ENCODE measurements at places on chromosomes 1 and 21.

- no peak for DNase-seq
Measured at GRCh38 chr1:156953571-156953970, 33.1 kb downstream of the LRRC71 start.

GRCh38 chr1:112557385-112557784 is 48.6 kb downstream of the WNT2B start:
- no peak for DNase-seq

- DNase-seq: no peak
Measured at GRCh38 chr1:36842448-36842847, 191.9 kb downstream of the GRIK3 start.

DNA sequence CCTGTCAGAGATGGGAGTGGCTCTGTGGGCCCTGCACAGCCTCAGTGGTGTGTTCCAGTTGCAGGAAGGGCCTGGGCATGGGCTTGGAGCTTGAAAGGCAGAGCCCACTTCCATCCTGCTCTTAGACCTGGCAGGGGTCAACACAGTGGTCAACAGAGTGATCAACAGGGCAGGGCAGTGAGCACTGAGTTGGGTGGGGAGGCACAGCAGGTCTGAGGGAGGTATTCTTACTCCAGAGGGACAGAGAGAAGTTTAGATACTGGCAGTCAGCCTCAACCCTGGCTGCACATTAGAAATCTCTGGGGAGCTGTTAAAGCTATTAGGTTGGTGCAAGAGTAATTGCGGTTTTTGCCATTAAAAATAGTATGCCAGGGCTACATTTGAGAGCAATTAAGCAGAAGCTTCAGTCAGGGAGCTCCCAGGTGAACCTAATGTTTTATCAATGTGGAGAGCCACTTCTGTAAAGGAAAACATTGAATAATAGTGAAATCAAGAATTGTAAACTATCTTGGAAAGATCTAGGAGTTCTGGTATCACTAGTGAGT is 37.7 kb downstream of the SH3BGR start:
- DNase-seq: peak; percentile 54

GRCh38 chr1:1752636-1753606 is 25.3 kb downstream of the NADK start:
- no peak for DNase-seq

GRCh38 chr1:66623812-66624211 is 89.9 kb downstream of the SGIP1 start:
- DNase-seq: no peak

GRCh38 chr1:15671430-15671829 is 12.7 kb upstream of the PLEKHM2 start:
- DNase-seq: no peak

DNA sequence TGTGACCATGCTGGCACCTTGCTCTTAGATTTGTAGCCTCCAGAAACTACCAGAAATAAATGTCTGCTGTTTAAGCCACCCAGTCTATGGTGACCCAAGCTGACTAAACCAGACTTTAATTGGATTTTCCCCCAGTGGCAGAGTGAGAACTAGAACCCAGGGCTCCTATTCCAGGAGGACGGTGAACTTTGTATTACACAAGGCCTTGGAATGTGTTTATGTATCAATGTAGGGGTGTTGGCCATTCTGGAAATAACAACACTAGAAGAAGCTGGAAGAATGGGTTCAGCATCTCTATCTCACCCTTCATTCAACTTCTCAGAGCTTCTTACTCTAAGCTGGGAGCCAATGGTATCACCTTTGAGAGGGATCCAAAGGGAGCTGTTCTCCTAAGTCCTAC is 37.0 kb downstream of the ARHGEF11 start:
- DNase-seq: no peak

DNA sequence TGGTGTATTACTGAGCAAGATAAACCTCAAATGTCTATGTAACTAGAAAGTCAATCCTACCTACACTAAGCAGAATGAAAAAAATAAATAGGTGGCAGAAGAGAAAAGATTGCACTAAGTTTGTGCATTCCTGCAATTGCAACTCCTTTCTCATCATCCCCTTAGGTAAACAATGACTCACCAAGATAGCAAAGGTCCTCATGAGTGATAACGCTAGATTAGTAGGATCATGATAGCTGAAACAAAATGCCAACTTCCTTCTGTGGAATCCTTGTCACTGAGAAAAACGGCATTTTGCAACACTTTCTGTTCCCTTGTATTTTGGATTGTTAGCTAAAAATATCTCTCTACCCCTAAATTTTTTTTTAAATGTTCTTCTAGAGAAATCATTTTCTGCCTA is 20.0 kb upstream of the FCER1A start:
- no peak for DNase-seq

GRCh38 chr1:6509919-6510291 is 18.4 kb upstream of the PLEKHG5 start:
- no peak for DNase-seq

GRCh38 chr21:45478115-45478801 is 64.0 kb downstream of the SLC19A1 start:
- DNase-seq: peak; percentile 27

DNA sequence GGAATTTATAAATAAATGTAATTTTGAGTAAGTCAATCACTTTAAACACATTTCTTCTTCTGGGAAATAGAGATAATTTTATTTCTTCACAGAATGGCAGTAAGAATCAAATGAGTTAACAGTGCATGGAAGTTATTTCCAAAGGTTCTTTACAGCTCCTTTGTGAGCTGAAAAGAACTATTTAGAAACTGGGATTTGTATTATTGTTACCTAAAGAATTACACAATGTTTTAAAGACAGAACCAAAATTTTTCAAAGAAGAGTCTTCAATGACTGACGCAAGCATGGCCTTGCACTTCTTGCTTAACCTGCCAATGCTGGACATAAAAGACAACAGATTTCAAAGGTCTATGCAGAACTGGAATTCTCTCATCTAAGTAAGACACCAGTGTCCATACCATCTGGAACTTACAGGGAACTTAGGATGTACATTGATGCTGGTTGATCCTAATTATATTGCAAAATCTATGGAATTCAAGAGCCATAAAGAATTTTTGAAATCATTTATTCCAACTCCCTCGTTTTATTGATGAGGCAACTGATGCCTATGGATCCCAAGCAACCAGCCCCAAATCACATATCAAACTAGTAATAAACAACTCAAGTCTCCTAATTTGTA is 2.7 kb downstream of the COLGALT2 start:
- DNase-seq: no peak

- no peak for DNase-seq
Measured at GRCh38 chr1:109796484-109797302, 33.0 kb upstream of the EPS8L3 start.

GRCh38 chr21:35619184-35619583 is 441.1 kb downstream of the SETD4 start:
- DNase-seq: no peak

- peak; percentile 13 for DNase-seq
Measured at GRCh38 chr1:86419277-86419903, 4.6 kb upstream of the CLCA2 start.

DNA sequence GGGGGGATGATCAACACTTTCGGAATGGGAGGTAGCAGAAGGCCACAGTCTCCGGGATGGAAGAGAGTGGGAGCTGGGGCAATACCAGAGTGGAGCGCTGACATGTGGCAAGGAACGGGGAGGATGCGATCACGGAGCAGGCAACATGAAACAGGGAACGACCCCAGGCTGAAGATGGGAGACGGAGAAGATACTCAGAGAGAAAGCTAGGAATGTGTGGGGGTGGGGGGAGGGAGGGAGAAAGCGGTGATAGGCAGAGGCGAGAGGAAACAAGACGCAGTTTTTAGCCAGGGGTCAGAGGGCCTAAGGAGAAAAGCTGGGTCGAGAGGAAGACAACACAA is 577 bp downstream of the RAB3GAP2 start:
- no peak for DNase-seq

GRCh38 chr1:235022981-235023710 is 105.5 kb downstream of the TOMM20 start:
- DNase-seq: no peak

DNA sequence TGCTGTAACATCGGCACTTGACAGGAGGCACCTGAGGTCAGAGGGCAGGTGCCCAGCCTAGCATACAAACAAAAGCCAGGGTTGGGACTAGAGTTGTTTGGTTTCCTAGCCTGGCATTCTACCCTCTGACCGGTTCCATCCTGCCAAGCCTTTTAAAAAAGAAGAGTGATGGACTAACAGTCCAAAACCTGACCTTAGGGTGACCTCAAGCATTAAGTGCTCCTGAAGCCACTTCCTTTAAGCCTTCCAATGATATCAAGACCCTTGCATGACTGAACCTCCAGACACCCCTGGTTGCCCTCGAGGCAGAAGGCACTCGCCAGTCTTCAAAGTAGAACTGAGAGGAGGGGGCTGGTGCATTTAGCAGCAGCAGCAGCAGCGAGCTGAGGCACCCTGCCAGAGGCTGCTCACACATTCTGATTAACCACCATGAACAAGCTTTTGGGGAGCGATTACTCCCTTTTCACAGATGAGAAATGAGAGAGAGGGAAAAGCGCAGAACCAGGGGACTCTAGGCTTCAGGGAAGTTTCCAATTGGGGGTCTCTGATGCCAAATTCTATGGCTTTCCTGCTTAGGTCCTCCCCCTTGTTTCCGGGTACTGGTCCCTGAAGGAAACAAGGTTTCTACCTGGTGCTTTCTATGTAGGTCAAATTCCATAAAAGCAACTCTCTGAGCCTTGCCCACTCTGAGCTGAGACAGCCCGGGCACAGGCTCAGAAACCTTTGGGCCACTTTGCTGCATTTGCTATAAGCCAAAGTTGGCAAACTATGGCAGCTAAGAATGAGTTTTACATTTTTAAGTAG is 9.2 kb downstream of the SLC2A1 start:
- no peak for DNase-seq

DNA sequence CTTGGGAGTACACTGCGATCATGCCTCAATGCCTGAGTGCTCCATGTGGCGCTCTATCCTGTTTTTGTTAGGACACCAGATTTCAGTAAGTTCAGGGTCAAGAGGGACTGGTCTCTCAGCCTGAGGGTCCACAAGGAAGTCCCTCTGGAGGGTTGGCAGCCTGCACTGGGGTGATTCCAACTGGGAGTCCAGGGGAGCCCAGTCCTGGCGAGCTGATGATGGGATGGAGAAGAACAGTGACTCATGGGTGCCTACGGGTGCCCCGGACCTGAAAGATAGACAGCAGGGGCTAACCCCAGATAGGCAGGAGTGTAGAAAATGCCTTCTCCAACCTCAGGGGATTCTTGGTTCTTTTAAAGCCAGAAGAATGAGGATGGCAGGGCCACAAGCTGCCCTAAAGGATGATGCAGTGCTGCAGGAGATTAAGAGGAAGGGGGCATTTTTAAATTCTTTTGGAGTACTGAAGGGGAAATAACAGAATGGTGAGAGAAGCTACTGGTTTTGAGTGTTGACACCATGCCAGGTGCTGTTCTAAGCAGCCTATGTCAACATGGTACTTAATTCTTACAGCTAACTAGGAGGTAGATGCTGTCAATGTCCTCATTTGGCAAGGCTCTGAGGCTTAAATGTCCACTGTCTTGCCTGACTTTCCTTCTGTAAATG is 68.4 kb upstream of the TLR5 start:
- no peak for DNase-seq

GRCh38 chr1:33311706-33312412 is 9.0 kb downstream of the A3GALT2 start:
- no peak for DNase-seq

GRCh38 chr1:6521536-6521935 is 30.1 kb upstream of the PLEKHG5 start:
- no peak for DNase-seq

DNA sequence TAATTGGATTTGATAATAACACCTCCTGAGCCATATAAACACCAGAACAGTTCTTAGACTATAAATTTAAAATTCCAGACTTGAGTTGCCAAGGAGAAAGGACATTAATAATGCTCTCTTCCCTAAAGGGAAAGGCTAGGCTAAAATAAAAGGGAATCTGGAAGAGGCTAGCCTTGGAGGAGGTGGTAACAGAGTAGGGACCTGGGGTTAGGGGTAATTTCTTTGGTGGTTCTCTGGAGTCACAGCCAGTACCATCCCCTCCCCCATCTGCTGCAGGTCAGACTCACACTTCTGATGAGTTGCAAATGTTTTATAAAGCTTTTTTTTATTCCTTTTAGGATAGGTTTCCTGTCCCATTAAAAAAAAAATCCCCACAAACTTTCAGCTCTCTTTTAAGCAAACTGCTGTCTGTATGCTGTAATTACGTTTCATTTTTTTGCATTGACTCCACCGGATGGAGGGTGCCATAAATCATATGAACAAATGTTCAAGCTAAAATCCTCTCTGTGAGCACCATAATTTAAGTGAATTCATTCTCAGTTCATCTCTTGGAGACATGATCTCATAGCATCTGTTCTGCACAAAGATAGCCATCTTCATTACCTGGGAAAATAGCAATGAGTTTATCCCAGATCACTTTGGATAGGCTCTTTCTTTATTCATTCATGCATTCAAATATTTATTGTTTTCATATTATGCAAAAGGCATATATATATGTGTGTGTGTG is 379.6 kb downstream of the TTLL7 start:
- no peak for DNase-seq

GRCh38 chr1:12202577-12202976 is 27.3 kb upstream of the VPS13D start:
- no peak for DNase-seq

DNA sequence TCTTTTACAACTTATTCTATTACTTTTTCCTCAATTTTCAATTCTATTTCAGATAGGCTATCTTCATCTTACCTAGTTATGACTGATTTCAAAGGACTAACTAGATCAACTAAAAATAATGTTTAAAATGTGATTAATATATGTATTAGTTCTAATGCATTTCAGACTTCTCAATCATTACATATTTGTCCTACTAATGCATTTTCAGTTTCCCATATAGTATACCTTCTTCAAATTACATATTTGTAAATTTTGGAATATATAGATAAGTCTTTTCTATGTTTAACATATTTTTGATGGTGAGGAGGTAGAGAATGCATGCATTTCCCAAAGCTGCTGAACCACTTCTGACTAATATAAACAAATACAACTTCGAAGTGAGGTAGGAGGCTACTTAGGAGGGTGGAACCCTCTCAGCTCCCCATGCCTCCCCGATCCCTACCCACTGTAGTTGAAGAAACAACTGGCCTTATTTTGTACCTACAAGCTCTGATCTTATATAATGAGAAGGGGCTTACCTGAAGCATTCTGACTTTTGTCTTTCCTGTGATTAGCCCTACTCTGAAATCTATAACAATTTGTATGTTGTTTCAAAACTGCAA is 1.7 kb downstream of the TRMT1L start:
- no peak for DNase-seq

- DNase-seq: no peak
Measured at GRCh38 chr1:224773646-224774045, 155.8 kb upstream of the DNAH14 start.

- no peak for DNase-seq
Measured at GRCh38 chr1:54952950-54953718, 27.3 kb upstream of the TMEM61 start.

DNA sequence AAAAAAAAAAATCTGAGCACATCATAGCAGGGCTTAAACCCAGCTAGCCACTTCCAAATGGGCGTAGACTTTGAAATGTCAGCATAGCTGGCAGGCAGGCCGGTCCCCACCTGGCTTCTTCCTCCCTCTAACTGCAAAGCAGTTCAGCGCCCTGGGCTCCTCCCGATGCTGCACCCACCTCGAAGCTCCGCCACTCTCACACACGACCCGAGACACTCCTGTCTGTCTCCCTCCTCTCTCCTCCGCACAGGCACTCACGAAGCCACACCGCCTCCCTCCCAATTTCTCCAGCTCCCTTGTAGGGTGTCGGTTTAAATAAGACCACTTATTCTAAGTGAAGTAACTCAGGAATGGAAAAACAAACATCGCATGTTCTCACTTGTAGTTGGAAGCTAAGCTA is 301.3 kb downstream of the NPHP4 start:
- DNase-seq: no peak
